ENCODE measurements at places on chromosomes 11 and 22.

DNA sequence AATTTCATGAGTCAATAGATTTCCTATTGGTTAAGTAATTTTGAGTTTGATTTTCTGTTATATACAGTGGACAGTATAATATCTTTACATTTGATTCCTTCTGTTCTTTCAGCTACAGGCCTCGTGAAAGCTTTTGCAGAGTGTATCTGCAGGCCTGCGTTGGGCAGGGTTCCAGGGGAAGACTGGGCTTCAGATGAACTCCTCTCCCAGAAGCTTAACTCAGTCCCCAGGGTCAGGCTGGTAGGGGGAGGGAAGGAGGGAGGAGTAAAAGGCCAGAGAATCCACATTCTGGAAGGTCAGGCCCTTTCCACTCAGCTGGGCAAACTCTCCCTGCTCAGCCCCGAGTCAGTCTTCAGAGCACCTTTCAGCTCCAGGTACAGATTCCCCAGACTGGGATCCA lies 100.4 kb upstream of the NECTIN1 start:
- DNase-seq, result no peak

DNA sequence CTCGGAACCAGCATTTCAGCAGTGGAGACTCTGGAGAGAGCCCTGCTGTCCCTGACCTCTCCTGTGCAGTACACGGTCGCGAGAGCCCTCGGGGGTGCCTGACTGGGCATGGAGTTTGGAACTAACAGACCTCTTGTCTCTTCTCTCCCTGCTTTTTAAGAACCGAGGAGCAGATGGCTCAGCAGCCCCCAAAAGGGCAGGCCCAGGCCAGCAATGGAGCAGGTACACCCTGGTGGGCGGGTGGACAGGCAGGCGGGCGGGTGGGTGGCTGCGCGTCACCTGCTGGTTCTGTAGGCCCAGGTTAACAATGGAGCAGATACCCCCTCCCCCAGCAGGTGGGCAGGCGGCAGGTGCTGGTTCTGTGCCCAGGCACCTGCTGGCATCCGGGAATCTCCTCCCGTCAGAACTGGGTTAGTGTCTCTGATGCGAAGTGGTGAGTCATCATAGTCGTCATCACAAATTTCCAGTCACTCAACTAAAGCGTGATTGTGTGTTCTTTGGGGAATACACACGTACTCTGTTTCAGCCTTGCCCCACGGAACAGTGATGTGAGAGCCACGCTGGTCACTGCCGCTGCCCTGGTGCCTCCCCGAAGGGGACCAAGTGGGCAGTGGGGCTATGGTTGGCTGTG lies 41.1 kb downstream of the GRAMD4 start:
- no peak for DNase-seq

GRCh38 chr11:113332023-113332422 lies 17.6 kb downstream of the TTC12 start:
- DNase-seq, result no peak

GRCh38 chr11:86153439-86153838 lies 84.6 kb upstream of the PICALM start:
- no peak for DNase-seq
